ENCODE measurements at places on chromosomes 11 and 22.

- peak; percentile 56 for DNase-seq
Observed at GRCh38 chr11:128465946-128466705, 121.2 kb downstream of the ETS1 start.

- peak; percentile 33 for DNase-seq
Observed at GRCh38 chr22:40183029-40183581, 5.4 kb downstream of the TNRC6B start.

- DNase-seq = peak; percentile 52
Observed at GRCh38 chr11:66851698-66852465, 5.0 kb upstream of the LRFN4 start.

DNA sequence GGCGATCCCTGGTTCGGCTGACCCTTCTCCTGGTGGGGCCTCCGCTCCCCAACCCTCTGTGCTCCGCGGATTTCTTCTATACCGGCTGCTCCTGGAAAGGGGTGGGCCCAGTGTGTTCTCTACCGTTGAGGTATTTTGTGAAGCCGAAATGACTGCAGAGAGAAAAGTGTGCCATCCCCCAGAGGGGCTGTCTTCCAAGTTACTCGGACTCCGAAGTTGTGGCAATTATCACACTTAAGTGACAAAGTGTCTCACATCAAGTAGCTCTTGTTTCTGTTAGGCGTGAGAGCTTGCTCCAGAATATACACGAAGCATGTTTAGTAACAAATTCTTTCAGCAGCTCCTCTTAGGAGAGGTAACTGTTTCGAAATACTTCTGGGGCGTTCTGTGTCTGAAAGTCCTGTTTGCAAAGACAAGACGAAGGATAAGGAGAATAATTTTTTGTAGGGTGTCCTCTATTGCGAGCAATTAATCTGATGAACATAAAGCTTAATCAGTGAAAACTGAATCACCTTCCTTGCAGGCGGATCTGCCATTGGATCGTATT, 434 bp downstream of the XPNPEP3 start:
- DNase-seq = no peak

GRCh38 chr11:31477528-31478222, 31.7 kb downstream of the IMMP1L start:
- no peak for DNase-seq

DNA sequence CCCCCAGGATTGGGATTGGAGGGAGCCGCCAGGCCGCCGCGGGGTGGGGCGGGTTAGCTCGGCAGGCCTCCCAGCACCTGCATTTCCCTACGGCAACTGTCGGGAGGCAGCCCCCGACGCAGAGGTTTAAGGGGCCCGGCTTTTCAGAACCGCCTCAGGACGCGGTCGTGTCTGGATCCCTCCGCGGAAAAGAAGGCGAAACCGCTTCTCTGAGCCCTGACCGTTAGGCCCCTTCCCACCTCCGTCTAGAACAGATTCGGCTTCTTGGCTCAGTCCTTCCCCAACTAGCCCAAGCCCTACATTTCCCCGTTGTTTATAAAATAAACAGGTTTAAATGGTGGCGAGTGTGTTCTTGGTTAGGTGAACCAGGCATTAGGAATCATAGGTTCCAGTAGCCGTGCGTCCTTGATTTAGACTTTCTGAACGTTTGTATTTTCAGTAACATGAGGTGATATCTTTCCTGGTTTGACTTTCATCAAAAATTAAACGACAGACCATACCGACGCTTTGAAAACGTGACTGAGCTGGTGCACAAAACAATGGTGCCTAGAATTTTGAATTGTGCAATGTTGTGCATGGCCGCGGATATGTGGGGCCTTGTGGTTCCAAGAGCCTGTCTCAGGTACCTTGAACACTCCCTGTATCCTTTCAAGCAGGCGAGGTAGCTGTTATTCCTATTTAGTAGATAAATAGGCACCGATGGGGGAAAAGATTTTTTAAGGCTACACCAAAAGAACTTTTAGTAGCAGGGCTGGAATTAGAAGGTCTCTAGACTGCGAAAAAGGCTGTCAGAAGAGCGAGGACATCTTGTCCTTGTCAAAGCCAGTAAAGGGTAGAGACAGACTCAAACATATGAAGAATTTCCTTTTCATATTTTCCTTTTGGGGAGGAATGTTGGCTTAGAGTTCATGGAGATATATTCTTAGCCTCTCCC, 1.2 kb upstream of the HSPA8 start:
- DNase-seq = peak; percentile 62

DNA sequence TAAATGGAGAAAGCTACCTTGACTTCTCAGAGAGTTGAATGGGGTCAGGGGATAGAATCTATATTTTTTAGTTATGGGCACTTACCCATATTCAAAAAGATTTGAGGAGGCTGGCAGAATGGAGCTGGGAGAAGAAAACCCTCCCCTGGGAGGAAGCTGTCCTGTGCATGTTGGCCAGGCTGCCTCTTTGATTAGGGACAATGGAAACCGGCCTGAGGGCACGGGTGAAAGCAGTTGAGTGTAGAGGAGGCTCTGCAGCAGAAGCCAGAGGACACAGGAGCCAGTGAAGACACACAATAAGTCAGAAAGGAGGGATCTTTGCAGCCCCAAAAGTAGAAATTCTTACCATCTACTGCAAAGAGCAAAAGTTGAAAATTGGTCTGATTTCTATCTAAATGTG, 66.6 kb upstream of the B3GAT1 start:
- no peak for DNase-seq

GRCh38 chr11:118313242-118313641, 8.7 kb downstream of the CD3E start:
- no peak for DNase-seq

GRCh38 chr11:131561501-131561900, 191.1 kb downstream of the NTM start:
- no peak for DNase-seq

DNA sequence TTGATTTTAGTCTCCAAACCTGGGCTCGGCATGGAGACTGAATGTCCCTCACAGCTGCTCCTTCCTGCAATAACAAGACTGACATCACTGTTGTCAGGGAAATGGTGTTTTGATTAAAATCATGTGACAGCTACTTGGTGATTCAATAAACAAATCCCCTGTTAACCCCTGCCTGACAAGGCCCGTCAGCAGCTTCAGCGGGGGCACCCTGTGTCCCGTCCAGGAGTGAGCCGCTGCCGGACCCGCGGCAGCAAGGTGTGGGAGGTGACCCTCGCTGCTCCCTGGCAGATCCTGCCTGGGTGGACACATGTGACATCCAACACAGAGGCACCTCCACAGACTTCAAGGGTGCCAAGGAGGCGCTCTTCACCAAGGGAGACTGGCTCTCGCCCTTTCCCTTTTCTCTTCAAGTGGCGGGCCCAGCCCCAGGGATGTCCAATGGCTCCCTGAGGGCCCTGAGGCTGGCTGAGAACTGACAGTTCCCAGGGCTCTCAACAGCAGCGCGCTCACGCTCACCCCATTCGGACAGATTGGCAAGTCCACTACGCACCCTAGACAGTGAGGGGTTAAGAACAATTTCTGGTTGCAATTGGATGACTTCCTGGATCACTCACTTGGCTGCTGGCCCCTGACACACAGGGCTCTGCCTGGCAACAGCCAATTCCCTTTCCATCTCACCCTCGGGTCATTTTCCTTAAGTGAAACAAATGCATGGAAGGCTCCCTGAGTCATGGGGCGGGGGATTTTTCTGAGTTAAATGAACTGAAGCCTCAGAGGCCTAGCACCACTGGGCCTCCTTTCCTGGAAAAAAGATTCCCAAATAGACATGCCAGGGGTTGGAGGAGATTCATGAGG, 30.7 kb downstream of the PPP2R1B start:
- no peak for DNase-seq

- DNase-seq = no peak
Observed at GRCh38 chr11:103541186-103541795, 432.1 kb downstream of the DYNC2H1 start.

GRCh38 chr11:74749965-74750296, 1.3 kb downstream of the RNF169 start:
- no peak for DNase-seq

GRCh38 chr22:17950651-17951214, 73.6 kb downstream of the MICAL3 start:
- DNase-seq = no peak

- DNase-seq = peak; percentile 25
Observed at GRCh38 chr11:82315093-82315492, 418.6 kb downstream of the FAM181B start.

DNA sequence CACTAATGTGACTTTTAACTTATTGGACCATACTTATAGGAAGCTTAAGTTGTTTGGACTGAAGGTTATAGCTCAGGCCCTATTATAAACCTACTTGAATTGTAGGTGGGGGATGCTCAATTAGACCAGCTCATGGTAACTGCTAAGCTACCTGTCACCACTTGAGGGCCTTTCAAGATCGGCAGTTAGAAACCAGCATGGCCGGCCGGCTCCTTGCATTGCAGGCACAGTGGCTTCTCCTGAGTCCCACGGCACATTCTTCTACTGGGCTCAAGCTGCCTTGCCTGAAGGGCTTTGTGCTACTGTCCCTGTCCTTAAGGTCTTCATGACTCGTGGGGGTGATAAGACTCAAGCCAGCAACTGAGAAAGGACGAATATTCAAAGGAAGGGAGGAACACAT, 70.8 kb downstream of the TBC1D22A start:
- no peak for DNase-seq

- DNase-seq = no peak
Observed at GRCh38 chr22:45446216-45446615, 32.7 kb downstream of the RIBC2 start.

DNA sequence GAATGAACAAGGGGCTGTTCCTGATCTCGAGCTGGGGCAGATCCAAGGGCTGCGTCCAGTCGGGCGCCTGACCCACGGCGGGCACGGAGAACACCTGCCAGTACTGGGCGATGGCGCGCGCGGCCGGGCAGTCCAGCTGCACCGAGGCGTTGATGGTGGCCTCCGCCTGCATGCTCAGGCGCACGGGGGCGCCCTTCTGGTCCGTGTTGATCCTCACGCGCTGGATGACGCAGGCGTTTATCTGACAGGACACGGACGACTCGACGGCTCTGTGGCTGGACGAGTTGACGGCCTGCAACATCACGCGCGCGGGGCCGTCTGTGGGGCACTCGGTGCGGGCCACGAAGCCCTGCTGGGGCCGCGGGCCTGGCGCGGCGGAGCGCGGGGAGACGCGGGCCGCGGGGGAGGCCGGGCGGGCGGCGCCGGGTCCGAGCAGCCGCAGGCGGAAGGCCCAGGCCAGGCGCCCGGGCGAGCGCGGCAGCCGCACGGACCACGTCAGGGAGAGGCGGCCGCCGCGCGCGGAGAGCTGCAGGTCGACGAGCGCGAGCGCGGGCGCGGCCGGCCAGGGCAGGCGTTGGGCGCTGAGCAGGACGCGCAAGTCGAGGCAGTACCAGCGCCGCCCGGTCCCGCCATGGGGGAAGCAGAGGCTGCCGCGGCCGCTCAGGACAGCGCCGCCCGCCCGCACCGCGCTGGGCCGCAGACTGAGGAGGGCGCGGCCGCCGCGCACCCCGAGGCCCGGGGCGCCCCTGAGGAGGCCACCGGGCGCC, 511 bp downstream of the PKDREJ start:
- peak; percentile 44 for DNase-seq

GRCh38 chr11:128759597-128759996, 65.7 kb downstream of the FLI1 start:
- DNase-seq = no peak

- no peak for DNase-seq
Observed at GRCh38 chr11:72720047-72720446, 32.2 kb downstream of the ARAP1 start.

Measured in activated naive CD4-positive, alpha-beta T cell treated with anti-CD3 and anti-CD28 coated beads, Interleukin-2, amount 10 ng/mL, durations not matched to agents 7 days and 5 days (primary cell).